ENCODE measurements at places on chromosomes 11 and 22.
A peak's percentile ranks its signal among the peaks of the same experiment; 100 is the strongest.

- no peak for DNase-seq
Measured at GRCh38 chr11:26960281-26960680, 33.6 kb upstream of the FIBIN start.

DNA sequence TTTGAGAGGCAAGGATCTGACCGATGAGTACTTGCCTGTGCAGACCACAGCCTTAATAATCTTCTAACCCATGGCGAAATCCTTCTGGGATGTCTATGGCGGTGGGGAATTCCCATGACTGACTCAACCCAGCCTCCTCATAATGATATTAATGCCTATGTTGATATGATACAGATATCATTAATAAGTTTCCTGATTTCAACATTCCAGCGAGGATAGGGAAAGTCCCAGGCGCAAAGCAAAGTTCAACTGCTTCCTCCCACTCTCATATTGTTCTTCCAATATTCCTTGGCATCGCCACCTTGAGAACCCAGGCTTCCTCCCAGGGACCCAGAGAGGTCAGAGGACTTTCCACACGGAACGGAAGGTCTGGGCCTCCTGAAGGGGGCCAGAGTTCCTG is 110.3 kb upstream of the TMEM45B start:
- no peak for DNase-seq

DNA sequence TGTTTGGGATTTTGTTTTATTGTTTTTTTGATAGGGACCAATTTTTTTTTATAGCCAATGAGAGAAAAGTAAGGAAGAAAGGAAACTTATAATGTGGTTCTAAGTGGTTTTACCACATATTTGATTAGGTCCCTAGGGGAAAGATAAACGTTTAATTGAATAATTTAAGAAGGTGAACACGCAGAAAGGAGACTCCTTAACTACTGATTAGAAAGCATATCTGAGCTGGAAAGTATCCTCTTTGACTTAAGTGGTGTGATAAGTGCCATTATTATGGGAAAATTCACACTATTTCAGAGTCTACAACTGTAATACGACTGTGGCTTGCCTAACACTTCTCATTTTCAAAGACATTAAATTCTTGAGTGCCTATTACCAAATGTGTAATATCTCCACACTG is 106.5 kb upstream of the GRAMD1B start:
- no peak for DNase-seq

- no peak for DNase-seq
Measured at GRCh38 chr11:41999066-41999465, 539.6 kb upstream of the LRRC4C start.

DNA sequence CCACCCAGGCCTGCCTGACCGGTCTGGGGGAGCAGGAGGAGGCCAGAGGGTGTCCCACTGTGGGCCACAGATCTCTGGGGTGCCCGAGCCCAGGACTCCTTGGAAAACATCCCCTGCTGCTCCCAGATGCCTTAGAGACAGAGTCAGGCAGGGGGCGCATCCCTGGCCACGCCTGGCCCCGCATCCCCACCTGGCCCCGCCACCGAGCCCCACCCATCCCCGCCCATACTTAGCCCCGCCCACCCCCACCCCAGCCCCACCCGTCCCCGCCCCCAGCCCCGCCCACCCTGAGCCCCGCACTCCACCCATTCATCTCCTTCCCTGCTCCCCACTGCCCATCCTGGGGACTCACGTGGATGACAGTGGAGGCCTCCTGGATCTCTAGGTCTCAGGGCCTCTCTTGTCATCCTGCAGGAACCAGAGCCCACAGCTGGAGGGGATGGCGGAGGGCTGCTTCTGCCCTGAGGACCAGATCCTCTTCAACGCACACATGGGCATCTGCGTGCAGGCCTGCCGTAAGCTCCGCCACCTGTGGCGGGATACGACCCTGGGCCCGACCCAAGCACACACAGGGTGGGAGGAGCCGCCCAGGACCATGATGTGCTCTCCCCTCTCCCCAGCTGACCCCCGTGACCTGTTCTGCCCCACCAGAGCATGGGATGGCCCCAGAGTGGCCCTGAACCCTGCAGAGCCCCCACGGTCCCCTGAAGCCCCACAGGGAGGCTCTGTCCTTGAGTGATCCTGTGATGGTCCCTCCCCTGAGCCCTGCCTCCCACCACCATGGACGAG is 33.6 kb downstream of the MUC5B start:
- no peak for DNase-seq

DNA sequence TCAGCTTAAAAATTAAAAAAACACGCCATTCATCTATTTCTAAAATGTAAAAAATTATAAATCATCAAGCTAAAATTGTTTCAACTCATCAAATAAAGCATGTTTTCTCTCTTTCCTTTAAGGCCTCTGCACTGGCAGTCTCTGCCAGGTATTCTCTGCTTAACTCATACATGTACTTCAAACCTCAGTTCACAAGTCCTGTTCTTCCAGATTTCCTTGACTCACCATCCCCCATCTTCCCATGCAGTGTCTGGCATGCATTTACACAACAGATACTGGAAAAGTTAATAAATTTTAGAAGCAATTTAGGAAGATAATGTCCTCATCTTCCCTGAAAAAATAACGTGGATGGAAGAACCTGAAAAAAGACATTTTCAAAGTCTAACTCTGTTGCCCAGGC is 32.5 kb downstream of the CSTF3 start:
- DNase-seq = no peak

DNA sequence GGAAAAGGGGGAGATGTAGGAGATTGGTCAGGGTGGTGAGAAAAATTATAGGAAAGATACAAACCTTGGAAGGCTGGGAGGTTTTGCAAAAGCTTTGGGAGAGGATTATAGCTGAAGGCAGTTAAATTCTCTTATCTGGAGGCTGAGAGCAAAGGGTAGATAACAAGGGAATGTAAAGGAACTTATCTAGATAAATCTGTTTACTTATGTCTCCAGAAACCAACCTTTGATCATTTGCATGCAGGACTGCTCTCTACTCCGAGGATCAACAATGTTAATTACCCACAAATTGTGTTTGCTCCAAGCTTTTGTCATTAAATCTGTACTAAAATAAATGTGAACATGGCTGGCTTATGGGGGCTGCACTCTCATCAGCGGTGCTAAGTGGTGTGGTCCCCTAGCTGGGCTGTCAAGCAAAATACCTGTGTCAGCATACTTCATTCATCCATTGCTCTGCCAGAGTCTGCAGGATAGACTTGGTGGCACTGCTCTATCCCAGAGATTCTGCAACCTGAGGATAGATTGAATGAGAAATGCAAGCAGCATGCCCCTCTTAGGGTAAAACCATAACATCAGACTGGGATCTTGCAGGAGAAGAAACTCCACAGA is 1599.2 kb upstream of the TENM4 start:
- DNase-seq = no peak

DNA sequence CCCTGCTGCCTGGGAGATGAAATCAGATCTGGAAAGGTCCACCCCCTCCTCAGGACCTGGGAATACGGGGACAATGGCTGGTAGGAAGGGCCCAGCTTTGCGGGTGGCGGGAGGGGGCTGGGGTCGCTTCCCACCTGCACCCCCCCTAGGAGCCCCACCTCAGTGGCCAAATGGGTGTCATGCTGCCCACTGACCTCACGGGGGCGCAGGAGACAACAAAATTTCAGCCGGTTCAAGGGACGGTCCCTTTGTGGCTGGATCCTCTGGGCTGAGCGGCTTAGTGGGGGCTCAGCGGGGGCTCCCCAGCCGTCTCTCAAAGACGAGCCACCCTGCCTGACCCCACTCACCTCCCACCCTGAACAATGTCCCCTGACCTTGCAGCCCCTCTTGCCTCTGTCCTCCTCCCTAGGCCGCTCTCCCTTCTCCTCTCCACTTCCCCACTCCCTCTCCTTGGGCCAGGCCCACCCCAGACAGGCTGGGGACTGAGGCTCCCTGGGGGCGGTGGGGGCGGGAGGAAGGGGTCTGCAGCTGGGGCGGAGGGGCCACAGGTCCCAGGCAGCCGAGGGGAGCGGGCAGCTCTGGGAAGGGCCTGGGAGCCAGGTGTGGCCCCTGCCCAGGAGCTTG is 39.3 kb upstream of the H19 start:
- DNase-seq = no peak

- DNase-seq = peak; percentile 74
Measured at GRCh38 chr22:23696326-23696851, 5.6 kb downstream of the RGL4 start.

- no peak for DNase-seq
Measured at GRCh38 chr11:58641803-58642581, 19.5 kb downstream of the CNTF start.

DNA sequence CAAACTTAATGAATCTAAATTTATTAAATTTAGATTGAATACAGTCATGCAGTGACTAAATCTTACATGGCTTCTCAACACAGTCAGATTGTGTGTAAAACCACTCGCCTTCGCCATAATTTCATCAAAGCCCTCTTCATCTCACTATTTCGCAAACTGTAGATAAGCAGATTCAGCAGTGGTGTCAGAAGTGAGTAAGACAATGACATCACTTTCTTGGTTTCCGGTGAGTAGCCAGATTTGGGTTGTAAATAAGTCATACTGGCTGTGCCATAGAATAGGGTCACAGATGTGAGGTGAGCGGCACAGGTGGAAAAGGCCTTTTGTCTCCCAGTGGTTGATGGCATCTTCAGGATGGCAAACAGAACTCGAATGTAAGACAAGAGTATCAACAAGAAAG is 3.4 kb downstream of the OR10A6 start:
- DNase-seq = no peak

DNA sequence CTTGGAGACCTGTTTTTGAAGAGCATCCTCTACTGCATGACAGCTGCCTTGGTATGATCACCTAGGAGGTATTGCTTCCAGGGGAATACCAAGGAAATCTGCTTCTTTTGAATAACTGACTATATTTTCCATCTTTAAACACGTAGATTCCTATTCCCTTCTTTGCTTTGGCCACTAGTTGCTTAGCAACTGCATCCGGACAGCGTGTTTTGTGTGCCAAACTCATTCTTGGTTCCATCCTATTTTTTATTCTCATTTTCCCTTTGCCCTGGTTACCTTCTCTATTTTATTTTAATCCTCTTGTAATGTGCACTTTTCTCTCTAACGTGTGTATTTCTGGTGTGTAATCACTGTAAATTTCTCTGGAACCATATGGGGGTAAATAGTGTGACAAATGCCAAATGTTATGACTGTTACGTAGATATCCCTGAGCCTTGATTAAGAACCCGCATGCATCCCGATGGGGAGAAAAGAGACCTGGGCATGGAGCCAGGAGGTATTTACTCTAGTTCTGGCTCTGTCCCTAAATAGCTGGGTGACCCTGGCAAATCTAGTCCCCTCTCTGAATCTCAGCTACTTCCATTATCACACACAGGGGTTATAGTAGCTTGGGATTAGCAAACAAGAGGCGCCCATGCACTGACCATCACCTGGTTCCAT is 241.7 kb downstream of the MIAT start:
- DNase-seq = no peak

GRCh38 chr11:116066777-116067176 is 562.6 kb upstream of the CADM1 start:
- no peak for DNase-seq

- DNase-seq = no peak
Measured at GRCh38 chr11:4044976-4045646, 49.5 kb upstream of the RRM1 start.

DNA sequence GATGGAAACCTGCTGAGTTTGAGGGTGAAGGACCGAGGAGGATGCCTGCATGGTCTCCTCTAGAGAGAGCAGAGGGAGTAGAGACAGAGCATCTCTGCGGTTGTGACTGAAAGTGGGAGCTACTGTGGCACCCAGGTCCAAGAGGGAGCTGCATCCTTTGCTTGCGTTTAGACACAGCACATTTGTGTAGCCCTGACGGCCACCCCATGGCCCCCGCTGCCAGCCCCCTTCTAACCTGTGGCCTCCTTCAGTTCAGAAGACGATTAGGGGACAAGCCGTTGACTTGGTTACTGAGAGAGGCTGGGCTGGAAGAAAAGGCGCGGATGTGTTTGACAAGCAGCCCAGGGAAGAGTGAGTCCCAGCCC is 690.9 kb downstream of the BRD1 start:
- no peak for DNase-seq

- DNase-seq = peak; percentile 29
Measured at GRCh38 chr11:61281581-61282250, 13.4 kb downstream of the VWCE start.

Data from stimulated activated CD4-positive, alpha-beta T cell treated with anti-CD3 and anti-CD28 coated beads, Interleukin-2, amount 100 ng/mL, for 24 hours (primary cell).